ENCODE measurements at places on chromosomes 1 and 21.

GRCh38 chr1:18716112-18716784, 85.6 kb downstream of the PAX7 start:
- DNase-seq = no peak

DNA sequence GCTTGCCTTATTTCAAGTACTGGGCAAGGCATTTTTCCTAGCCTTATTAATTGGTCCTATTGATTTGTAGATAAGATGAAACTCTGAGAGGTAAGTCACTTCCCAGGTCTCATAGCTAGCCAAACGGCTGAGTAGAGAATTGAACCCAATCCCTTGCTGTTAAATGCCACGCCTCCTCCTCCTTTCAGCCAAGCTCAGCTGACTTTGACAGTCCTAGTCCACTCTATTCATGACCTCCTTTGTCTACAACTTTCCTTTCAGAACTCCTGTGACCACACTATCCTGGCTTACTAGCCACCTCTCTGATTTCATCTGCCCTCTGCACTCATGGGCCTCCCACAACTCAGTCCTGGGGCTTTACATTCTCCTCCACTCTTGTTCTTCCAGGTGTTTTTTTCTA, 3.9 kb upstream of the NGF start:
- no peak for DNase-seq

GRCh38 chr1:227911376-227911775, 36.4 kb downstream of the WNT9A start:
- no peak for DNase-seq

DNA sequence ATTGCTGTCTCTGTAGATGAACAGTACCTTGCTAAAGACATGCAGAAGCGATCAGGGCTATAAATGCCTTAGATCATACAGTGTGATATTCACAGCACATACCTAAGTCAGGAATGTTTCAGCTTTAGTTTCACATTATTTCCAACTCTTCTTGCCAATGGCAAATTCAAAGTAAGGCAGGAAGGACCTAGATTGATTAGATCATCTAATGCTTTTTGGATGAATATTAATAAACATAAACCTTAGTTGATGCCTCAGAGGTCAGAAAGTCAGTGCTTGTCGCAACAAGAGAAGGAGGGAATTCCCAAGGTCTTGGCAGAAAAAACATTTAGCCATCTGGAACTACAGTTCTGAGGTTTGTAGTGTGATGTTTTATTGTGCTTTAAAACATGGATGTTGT, 122.3 kb downstream of the TNFSF18 start:
- no peak for DNase-seq

- no peak for DNase-seq
These were observed 216.3 kb upstream of the FAM78B start for GRCh38 chr1:166383137-166383536.

DNA sequence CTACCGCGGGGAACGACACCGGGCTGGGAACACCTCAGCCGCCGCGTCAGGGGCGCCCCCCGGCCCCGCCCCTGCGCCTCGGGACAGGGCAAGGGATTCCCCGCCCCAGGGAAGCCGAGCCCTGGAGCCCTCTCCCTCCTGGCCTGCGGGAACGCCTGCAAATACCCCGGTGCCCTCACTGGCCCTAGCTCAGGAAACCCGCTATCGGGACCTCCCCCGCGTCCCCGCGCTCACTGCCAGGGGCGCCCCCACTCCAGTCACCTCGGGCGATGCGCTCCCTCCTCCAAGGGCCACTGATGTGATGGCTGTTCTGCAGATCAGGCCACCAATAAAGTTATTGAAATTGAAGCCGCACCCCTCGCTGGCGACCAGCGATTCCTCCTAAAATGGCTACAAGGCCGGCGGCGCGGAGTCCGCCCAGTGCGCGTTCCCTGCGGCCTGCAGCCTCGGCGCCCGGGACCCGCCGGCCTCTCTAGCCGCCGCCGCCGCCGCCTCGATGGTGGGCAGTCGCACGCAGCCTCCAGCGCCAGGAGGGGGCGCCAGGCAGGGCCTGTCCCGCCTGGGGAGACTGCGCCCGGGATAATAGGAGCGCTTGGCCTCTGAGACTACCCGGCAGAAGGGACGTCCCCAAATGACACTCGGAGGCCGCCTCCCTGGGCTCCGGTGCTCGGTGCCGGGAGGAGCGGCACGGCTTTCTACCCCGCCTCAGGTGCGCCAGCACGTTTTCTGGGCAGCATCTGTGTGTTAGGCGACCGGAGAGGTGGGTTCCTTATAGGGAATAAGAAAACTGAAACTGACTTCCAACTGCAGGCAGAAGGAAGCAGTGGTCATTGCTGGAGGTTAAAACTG, at the start of gene PRKAB2:
PRKAB2 (minus strand) TSS at position 303 of the 849 bp plus-strand sequence. CDS start 326 bp downstream, outside the sequence.
- peak; percentile 89 for DNase-seq

DNA sequence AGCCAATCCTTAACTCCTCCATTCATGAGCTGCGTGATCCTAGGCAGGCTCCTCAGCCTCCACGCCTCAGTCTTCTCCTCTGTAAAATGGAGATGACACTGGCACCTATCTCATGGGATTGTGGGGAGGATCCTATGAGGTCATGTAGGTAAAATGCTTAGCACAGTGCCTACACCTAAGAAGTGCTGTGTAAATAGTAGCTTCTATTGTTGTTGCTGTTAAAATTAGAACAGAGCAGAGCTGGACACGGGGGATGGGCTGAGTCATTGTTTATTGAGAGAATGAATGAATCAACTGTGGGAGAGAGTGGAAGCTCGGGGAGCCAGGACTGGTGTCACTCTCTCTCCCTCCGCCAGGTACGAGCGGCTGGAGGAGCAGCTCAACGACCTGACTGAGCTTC, 43.0 kb downstream of the TMCC2 start:
- no peak for DNase-seq

DNA sequence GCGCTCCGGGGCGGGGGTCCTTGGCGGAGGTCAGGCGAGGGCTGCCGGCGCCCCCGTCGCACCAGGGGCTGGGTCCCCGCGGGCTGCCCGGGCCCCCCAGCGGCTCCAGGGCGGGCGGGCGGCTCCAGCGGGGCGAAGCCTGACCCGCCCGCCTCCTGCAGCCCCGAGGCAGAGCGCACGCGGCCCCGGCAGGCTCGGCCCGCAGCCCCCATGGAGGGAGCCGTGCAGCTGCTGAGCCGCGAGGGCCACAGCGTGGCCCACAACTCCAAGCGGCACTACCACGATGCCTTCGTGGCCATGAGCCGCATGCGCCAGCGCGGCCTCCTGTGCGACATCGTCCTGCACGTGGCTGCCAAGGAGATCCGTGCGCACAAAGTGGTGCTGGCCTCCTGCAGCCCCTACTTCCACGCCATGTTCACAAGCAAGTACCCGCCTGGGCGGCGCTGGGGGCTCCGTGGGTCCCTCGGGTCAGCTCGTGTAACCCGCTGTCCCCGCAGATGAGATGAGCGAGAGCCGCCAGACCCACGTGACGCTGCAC, 817 bp downstream of the KLHL17 start:
- no peak for DNase-seq

GRCh38 chr1:13512472-13512871, 1.3 kb downstream of the LRRC38 start:
- no peak for DNase-seq

- DNase-seq = no peak
These were observed 29.9 kb downstream of the HHAT start for GRCh38 chr1:210358626-210359025.

DNA sequence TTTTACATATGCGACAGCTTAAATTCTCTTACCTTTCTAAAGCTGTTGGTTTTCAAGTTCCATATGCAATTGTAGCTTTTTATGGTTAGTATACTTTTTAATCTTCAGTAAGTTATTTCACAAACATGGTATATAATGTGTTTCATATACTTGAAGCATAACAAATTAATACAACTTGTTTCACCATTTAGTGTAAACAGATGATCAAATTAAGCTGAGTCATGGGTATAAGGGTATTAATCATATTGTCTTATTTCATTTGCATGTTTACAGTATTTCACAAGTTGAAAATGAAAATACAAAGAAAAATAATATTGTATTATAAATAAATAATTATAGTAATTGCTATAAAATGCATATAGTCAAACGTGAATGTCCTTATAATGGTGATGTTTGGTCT, 92.1 kb downstream of the PTPRC start:
- DNase-seq = no peak

DNA sequence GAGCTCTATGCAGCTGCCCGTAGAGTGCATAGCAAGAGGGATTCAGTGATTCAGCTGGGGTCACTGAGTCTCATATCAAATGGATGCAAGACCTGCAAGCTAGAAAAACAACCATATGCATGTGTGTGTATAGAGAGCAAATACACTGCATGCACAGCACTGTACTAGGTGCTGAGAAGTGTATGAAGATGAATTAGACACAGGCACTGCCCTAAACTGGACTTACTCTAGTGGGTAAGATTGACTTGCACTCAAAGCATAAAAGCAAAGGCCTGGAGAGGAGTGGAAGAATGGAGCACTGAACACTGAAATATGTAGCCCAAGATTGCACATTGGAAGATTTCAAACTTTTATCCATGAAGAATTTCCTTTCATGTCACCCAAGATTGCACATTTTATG, 5.5 kb upstream of the GBP1 start:
- no peak for DNase-seq

DNA sequence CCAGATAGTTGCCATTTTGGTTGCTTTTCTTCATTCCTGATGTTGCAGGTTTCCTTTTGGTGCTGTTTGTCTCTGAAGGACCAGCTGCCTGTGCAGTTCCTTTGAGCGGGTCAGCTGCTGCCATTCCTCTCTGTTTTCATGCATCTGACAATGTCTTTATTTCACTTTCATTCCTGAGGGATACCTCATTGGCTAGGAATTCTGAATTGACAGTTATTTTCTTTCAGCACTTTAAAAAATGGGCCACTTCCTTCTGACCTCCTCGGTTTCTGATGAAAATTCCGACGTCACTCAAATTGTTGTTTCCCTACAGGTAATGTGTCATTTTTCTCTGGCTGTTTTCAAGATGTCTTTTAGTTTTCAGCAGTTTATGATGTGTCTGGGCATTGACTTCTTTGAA, 24.8 kb downstream of the CCSAP start:
- DNase-seq = no peak

- DNase-seq = no peak
These were observed 14.5 kb downstream of the SYT11 start for GRCh38 chr1:155873860-155874259.

GRCh38 chr1:228976316-228976715, 241.0 kb downstream of the RHOU start:
- no peak for DNase-seq

- no peak for DNase-seq
These were observed 54.0 kb downstream of the APP start for GRCh38 chr21:26116456-26117011.

DNA sequence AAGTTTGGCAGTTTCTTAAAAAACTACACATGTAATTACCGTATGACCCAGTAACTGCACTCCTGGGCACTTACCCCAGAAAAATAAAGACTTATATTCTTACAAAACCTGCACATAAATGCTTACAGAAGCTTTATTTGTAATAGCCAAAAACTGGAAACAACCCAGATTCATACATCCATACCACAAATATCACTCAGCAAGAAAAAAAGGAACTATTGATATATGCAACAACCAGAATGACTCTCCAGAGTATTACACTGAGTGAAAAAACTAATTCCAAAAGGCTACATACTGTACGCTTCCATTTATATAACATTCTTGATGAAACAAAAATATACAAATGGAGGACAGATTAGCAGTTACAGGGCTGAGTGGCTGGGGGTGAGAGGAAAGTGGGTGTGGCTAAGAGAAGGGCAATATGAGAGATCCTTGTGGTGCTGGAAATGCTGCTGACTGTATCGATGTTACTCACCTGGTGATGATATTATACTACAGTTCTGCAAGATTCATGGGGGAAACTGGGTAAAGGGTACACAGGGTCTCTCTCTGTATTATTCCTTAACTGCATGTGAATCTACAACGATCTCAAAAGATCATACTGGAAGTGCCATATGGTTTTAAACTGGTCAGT, 96.0 kb upstream of the GNG4 start:
- no peak for DNase-seq

- no peak for DNase-seq
These were observed 198.6 kb downstream of the SDCCAG8 start for GRCh38 chr1:243454328-243454997.

DNA sequence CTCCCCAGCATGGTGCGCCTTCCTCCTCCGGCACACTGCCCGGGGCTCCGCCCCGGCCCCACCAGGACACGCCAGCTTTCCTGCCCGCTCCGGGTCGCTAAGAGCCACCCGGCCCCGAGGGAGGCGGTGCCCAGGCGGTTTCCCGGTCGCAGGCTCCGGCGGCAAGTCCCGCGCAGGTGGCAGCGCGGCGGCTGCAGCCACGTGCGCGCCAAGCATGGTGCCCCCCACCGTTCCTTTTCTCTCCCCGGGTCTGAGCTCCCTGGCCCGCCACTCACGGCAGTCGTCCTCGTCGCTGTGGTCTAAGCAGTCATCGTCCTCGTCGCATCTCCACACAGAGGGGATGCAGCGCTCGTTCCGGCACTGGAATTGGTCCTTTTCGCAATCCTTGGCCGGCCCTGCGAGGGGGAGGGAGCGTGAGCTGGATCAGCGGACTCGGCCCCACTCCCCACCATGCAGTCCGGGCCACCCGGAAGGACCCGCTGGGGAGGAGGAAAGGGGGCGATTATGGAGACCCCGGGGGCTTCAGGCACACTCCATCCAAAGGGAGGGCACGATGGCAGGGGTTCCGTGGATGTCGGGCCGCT, 1.2 kb downstream of the LRP8 start:
- DNase-seq = no peak

DNA sequence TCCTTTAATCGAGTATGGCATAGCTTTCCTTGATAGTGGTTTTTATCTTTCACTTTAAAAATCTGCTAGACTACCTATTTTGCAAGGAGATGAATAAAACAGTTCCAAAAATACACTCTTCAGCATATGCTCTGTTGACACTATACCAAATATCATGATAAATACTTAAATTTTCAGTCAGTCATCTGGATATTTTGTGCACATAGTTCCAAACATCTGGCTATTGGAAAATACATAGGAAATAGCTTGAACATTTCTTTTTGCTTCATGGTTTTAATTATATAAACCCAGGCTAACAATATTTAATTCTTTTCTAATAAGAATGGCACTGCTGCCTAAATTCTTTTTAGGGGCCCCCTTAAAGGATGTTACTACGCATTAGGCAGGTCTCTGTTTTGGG, 342.1 kb downstream of the NEGR1 start:
- DNase-seq = no peak

Data from CD8-positive, alpha-beta memory T cell (primary cell).